ENCODE measurements at places on chromosomes 12 and 14.

GRCh38 chr12:41289501-41289900 is 101.4 kb downstream of the PDZRN4 start:
- no peak for DNase-seq

DNA sequence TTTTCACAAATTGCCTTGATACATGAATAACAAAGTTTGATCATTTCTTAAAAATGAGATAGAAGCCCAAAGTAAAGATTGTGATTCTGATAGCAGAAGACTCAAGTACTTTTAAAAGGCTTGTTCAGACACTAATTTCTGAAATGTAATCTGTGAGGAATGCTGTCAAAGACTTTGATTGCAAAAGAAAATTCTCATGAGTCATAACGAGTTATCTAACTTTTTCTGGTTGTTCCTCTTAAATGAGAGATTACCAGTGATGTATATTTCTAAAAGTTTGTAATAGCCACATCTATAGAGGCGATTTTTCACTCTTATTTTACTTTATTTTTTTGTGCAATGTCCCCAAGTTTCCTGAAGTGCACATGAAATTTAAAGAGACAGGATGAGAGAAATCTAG is 7.0 kb downstream of the PYGL start:
- DNase-seq: no peak

DNA sequence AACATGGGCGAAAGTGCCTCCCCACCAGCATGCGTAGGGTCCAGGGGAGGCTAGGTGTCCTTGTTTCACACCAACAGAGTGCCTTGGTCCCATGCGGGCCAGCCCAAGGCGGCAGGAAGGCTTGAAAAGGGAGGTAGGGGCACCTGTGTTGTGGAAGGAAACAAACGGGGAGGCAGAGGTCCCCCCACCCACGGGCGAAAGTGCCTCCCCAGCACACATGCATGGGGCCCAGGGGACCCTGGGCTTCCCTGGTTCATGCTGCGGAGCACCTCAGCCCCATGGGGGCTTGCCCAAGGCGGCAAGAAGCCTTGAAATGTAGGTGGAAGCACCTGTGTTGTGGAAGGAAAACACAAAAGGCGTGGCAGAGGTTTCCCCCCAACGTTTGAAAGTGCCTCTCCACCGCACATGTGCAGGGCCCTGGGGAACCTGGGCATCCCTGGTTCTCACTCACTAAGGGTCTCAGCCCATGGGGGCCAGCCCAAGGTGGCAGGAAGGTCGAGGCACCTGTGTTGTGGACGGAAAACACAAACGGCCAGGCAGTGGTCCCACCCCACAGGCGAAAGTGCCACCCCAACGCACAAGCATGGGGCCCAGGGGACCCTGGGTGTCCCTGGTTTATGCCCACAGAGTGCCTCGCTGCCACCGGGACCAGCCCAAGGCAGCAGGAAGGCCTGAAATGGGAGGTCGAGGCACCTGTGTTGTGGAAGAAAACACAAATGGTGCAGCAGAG is 374.7 kb downstream of the ALG10 start:
- DNase-seq: no peak

DNA sequence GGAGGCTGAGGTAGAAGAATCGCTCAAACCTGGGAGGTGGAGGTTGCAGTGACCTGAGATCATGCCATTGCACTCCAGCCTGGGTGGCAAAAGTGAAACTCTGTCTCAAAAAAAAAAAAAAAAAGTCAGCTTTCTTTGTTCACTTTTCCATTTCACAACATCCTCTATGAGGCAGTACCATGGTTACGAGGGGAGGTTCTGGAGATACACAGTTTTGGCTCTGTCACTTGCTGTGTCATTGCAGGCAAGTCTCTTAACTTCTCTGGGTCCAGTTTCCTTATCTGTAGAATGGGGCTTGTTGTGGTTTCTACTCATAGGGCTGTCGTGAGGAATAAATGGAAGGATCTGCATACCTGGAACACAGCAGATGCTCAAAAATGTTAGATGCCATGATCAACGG is 75.6 kb upstream of the SLC24A4 start:
- no peak for DNase-seq

GRCh38 chr12:78118486-78118885 is 287.8 kb downstream of the NAV3 start:
- DNase-seq: no peak

DNA sequence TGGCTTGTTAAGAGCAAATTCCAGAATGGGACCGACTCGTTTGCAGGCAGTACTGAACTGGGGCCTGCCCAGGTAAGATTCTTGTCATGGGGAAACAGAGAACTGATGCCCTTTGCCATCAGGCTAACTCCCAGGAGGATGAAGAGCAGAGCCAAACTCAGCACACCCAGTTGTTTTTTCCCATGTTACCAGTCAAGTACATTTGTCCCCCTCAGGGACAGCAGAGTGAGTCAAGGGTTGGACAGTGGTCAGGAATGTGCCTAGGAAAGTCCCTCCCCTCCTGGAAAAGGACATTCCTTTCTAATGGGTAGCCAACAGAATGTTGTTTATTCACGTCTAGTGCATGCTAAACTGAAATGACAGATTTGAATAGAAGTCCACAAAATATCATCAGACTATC is 1.6 kb downstream of the ART4 start:
- DNase-seq: no peak

DNA sequence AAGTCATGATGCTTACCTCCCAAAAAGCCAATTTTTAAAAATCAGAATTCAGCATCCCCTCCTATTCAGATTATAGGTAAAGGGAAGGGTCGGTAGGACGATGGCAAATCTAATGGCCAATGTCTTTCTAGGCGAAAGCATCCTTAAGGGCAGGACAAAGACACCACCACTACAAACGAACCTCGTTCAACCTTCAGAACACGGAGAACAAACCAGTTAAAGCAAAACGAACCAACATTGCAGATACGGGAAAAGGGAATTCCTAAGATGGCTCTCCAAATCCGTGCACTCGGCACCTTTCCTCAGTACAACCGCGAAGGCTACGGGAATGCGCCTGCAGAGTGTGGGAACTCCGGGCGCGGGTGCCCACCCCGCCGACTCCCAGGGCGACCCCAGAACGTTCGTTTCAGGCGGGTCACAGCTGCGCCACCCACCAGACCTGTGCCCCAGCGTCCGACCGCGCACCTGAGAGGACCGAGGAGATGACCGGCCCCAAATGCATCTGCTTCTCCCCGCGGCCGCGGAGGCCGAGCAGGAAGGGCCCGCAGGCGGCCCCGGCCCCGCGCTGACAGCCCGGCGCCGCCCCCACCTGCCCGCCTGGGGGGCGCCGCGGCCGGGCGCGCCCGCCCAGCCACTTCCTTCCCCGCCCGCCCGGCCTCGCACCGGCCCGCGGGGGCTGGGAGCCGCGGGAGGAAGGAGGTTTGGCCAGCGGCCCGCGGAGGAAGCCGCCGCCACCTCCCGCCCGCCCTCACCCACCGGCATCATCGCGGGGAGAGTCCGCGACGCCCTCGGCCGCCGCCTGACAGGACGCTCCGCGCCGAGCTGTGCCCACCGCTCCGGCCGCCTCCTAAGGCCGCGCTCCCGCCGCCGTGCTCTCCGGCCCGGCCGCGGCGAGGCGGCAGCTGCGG is 578 bp downstream of the PPP1R13B start:
- no peak for DNase-seq

GRCh38 chr12:71626768-71627167 is 36.9 kb downstream of the ZFC3H1 start:
- DNase-seq: no peak

DNA sequence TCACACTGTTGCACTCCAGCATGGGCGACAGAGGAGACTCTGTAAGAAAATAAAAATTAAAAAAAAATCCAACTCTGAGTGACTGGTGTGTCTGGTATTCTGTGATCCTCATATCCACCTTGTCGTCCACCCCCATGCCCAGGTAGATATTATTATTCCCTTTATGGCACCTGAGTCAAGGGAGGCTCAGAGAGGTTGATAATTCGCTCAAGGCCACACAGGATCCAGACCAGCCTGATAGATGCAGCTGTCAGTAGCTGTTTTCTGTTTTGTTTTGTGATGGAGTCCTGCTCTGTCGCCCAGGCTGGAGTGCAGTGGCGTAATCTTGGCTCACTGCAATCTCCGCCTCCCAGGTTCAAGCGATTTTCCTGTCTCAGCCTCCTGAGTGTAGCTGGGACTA is 14.8 kb upstream of the FAM222A start:
- no peak for DNase-seq

GRCh38 chr12:24561882-24562770 is 386.8 kb downstream of the BCAT1 start:
- DNase-seq: no peak

DNA sequence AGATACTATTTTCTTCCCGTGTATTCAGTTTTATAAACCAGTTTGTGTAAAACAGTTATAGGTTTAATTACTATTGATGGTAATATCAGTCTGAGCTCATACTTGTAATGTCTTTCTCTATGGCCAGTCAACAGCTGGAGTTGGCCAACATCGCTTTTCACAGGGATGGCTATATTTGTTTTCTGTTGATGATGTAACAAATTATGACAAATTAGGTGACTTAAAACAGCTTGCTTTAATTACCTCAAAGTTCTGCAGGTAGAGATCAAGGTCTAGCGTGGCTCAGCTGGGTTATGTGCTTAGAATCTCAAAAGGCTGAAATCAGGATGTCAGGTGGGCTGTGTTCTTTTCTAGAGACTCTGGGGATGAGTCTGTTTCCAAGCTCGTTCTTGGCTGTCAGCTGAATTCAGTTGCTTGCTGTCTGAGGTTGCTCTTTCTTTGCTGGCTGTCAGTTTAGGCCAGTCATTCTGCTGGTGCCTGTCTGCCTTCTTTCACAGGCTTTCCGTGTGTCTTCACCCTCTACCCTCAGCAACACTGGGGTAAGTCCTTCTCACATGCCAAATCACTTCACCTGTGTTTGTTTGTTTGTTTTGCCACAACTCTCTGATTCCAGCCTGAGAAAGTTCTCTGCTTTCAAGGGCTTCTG is 370.2 kb upstream of the E2F7 start:
- no peak for DNase-seq

Data from stimulated activated CD4-positive, alpha-beta T cell treated with anti-CD3 and anti-CD28 coated beads, Interleukin-1b, Interleukin-23, amount 100 ng/mL, for 4 hours (primary cell).